ENCODE measurements at places on chromosomes 6 and 20.

DNA sequence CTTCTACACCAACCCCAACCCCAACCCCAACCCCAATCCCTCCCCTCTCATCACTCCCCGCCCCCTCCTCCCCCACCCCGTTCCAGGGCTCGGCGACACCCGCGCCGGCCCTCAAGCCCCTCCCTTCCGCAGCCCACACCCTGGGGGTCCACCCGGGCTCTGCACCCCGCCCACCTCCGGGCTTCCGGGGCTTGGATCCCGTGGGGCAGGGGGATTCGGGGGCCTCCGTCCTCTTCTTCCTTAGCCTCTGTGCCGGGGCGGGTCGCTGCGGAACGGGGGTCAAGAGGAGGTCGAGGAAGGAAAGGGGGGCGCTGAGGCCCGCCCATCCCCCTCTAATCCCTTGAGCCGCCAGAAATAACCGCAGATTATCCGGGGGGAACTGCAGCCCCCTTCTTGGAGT, 690 bp downstream of the TULP1 start:
- no peak for DNase-seq

DNA sequence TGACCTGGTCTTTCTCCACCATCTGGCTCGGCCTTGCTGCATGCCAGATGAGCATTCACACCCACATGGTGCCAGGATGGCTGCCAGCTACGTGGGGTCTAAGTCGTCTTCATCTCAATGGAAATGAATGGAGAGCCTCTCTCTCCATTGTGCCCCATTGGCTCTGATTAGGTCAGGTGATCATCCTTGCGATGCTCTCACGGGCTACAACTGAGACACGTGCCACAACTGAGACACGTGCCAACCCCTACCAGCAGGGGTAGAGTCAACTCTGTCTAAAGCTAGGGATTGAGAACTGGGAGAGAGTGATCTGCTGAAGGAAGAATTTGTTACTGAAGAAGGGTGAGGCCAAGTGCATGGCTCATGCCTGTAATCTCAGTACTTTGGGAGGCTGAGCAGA, 67.3 kb upstream of the RALY start:
- no peak for DNase-seq

DNA sequence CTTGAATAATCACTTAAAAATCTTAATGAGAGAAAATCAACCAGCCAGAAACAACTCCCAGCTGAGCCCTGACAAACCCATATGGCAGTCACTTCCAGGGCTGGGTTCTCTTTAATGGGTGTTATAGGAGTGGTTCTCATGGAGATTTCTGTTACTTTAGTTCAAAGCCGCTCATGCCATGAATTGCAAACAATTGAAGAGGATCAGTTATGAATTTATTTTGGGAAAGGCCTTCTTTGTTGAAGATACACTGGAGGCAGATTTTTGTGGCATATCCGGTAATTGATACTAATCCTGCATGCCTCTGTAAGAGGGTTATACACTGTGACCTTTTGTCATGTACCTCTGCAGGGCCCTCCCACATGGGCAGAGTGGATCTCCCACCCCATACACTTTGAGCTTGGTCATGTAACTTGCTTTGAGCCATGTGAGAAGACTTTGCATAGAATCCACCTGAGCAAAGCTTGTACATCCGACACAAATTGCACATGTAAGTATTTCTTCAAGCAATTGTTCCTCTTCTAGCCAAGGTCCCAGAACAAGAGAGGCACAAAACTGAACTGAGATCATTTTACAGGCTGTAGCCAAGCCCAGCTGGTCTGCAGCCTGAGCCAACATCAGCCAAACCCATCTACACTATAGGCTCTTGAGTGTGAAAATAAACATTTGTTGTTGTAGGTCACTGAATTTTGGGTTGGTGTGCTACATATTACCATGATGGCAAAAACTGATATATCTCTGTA, 492.3 kb downstream of the PREX1 start:
- DNase-seq, result no peak

DNA sequence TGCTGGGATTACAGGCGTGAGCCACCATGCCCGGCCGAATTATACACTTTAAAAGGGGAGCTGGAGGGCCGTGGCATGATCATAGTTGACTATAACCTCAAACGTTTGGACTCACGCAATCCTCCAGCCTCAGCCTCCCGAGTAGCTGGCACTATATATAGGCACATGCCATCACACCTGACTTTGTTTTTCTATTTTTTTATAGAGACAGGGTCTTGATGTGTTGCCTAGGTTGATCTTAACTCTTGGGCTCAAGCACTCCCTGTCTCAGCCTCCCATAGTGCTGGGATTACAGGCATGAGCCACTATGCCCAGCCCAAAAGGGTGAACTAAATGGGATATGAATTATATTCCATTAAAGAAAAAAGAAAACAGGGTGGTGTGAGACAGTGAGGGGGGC, 7.8 kb downstream of the PTGIS start:
- DNase-seq, result no peak

DNA sequence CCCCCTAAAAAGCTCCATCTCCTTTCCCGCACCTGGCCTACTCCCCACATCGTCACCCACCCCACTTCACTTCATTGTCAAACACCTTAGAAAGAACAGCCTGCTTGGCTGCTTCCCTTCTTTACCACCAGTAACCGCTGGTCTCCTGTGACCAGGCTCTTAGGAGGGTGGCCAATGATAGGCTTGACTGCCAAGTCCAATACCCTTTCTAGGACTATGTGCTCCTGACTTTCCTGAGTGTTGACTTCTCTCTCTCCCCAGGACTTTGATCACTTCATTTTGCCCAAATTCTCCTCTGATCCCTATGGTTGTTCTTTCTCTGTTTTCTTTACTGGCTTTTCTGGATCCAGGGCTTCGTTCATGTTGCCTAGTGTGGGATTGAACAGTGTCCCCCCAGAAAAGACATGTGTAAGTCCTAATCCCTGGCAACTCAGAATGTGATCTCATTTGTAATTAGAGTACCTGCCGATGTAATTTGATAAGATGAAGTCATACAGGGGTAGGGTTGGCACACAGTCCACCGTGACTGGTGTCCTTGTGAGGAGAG, 254.0 kb downstream of the GMDS start:
- no peak for DNase-seq

DNA sequence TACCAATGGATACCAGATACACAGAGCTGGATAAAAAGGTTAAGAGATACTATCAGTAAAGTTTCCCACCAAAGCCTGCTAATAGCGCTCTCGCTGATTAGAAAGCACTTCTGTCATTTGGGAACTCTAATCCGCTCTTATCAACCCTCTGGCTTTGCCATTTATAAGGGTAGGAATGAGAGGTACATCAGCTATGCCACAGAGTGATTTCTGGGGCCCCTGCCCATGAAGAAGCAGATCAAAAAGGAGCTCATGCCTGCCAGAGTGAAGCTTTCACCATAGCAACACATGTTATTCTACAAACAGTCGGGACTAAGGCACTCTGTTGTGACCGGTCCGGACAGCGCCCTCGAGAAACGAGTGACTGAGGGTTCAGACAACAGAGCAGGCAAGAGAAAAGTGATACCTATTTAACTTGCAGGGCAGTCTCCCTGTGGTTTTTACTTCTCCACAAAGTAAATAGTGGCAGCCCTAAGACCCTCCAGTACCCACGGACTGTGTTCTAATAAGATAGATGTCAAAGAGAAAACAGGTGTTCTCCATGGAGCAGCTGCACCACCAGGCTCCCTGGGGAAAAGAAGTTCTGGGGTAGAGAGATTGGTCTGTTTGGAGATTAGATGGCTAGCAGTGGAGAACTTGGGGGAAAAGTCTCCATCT, 5.6 kb downstream of the TRAM2 start:
- no peak for DNase-seq

Data from activated CD4-positive, alpha-beta T cell treated with anti-CD3 and anti-CD28 coated beads for 4 hours (primary cell).